Ureter (tissue), 1 donor: ENCODE measurements at places on chromosomes 4 and X.

- no peak for DNase-seq
These were observed 1442.8 kb upstream of the PCDH7 start for GRCh38 chr4:29277381-29277780.

DNA sequence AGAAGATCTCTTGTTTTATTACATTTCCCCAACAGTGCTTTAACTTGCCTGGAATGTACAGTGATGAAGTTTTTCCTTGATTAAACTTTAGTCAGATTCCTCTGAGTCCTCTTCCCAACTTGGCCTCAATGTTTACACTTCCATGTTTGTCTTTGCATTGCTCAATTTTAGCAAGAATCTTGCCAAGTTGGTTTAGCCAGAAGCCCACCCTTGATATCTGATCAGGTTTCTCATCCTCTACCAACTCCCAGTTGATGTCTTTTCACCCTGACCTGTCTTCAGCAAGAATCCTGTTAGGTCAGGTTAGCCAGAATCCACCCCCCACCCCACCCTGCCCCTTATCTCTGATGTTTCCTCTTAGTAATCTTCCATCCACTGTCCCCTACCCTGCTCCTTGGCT is 120.9 kb downstream of the MBNL3 start:
- DNase-seq: no peak

- no peak for DNase-seq
These were observed 34.6 kb downstream of the WDR1 start for GRCh38 chr4:10082047-10082446.

DNA sequence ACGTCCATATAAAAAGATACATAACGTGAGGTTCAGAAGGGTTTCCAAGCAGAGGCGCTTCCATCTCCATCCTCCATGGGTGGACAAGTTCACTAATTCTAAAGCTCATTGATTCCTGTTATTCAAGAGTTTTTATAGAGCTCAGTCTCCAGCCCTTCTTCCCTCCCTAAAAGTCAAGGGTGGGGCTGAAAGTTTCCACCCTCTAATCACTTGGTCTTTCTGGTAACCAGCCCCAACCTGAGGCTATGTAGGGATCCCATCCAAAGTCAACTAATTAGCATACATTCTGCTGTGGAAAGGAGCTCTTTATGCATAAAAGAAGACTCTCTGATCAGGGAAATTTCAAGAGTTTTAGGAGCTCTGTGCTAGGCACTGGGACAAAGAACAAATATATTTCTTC is 46.9 kb upstream of the VEGFC start:
- no peak for DNase-seq

DNA sequence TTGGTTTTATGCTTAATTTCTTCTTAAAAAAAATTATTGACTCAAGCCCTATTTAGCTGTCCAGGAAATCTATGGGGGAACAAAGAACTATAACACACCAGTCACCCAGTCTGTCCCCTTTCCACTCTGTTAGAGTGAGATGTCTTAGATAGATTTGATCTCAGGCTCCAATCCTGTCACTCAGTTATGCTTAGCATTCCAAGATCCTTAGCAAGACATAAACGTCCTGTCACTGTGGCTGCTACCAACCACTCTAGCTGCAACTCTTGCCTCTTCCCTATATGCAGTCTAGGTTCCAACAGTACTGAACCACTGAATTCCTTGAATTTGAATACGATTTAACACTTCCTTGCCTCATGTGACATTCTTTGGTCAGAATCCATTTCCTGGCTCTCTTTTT is 241.9 kb upstream of the NWD2 start:
- DNase-seq: no peak

GRCh38 chr4:76589402-76589801 is 154.4 kb downstream of the SHROOM3 start:
- no peak for DNase-seq

DNA sequence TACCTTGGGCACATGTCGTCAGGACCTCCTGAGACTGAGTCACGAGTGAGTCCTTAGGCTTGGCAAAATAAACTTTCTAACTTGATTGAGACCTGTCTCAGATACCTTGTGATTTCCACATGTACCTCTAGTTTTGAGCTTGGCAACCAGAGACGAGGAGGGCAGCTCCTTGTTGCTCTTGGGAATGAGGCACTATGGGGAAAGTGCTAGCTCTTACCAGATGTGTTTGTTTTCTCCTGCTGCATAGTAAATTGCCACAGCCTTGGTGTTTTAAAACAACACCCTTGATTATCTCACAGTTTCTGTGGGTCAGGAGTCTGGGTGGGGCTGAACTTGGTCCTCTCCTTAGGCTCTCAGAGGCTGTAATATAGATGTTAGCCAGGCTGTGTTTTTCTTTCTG is 59.1 kb upstream of the MAML3 start:
- no peak for DNase-seq

DNA sequence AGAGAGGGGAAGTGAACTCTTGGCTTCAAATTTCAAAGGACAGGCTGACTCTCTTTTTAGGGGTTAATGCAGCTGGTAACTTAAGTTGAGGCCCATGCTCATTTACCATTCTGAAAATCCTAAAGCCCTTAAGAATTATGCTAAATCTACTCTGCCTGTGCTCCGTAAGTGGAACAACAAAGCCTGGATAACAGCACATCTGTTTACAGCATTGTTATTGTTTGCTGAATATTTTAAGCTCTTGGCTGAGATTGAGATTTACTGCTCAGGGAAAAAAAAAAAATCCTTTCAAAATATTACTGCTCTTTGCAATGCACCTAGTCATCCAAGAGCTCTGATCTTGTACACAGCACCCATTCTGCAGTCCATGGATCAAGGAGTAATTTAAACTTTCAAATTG is 17.7 kb downstream of the PPP3CA start:
- DNase-seq: no peak

- no peak for DNase-seq
These were observed 19.3 kb downstream of the GPR143 start for GRCh38 chrX:9746148-9746888.

DNA sequence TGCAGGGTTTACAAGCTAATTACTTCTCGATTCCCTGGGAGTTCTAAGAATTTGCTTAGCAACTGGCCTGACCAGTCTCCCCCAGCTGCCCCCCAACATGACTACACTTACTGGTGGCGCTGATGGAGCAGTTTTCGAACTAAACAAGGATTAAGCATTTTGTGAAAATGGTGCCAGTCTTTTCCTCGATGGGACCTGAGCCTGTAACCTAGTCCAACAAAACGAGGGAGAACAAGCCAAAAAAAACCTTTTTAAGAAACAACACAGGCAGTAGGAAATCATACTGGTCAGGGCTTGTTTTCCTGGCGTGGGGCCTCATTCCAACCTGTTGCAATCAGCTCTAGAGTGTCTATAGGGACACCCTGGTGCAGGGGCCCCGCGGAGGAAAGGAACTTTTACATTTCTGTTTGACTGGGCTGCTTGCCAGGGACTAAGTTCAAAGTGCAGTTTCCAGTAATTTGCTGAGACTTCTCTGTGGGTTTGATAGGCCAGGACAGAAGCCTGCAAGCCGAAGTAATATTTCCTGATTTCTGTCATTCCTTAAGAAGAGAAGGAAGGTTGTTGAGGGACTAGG is 158.7 kb downstream of the SPRY1 start:
- peak; percentile 94 for DNase-seq

- no peak for DNase-seq
These were observed 316.3 kb downstream of the DCTD start for GRCh38 chr4:182600856-182601255.

DNA sequence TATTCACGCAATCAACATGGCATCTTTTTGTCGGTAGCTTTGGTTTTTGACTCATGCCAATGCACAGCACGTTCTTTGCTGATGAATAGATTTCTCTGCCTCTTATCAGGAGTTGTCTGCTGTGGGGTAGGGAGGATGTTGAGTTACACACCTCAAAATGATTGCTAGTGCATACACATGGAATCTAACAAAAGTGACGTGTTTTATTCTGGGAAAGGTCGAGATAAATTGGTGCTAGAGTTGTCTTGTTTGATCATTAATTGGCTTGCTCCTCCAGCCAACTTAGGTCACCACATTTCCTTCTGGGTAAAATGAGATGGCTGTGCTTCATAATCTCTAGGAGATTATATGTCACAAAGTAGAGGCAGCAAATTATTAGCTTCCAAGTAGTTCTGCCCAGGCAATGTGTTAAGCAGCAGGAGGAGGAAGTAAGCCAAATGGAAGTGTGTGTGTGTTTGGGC is 3.9 kb downstream of the RAB9A start:
- no peak for DNase-seq

GRCh38 chrX:76439188-76439587 is 11.7 kb downstream of the MAGEE1 start:
- no peak for DNase-seq

DNA sequence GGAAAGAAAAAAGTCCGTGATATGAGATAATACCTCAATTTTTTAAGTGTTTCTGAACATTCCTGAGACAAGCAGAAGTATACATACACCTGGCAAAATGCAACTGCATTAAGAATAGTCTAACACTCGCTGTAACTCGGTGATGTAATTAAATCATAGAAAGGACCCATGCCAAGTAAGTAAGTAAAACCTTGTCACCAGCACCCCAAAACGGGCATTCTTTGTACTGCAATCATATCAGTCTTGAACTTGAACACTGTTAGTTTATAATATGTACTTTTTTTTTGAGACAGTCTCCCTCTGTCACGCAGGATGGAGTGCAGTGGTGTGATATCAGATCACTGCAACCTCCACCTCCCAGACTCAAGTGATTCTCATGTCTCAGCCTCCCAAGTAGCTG is 47.4 kb downstream of the SMIM14 start:
- DNase-seq: no peak

- DNase-seq: no peak
These were observed 234.0 kb upstream of the SLIT2 start for GRCh38 chr4:20017777-20018115.

DNA sequence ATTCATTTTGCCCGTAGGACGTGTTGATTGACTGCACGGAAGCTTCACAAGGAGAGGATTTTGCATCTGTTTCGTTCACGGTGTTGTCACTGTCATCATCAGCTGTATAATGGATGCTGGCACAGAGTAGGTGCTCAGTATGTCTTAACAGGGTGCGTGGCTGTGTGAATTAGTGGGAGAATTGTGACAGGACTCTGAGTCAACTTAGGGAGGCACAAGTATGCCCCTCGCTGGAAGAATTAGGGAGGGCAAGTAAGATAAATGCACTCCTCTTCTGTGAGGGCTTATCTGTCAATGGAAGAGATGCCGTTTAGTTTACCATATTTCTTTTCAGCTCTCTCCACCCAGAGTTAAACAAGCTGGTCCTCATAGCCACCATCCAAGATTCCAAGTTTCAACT is 107.2 kb downstream of the TRIML1 start:
- DNase-seq: no peak

- no peak for DNase-seq
These were observed 1964.2 kb downstream of the ARAP2 start for GRCh38 chr4:34280131-34280530.

DNA sequence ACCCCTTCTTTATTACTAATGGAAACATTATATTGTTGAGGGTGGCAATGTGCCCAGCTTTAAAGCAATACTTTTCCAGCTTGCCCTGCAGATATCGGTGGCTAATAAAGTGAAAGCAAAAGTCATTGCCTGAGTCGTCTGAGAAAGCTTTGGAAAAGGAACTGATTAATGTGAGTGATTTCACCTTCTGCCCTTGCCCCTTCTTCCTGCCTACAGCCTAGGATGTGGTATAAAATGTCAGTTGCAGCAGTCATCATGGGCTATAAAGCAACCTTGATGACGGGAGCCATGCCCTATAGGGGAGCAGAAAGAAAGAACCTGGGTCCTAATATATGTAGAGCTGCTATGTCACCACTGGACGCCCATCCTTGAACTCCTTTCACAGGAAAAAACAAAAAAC is 132.4 kb upstream of the USP9X start:
- DNase-seq: no peak

DNA sequence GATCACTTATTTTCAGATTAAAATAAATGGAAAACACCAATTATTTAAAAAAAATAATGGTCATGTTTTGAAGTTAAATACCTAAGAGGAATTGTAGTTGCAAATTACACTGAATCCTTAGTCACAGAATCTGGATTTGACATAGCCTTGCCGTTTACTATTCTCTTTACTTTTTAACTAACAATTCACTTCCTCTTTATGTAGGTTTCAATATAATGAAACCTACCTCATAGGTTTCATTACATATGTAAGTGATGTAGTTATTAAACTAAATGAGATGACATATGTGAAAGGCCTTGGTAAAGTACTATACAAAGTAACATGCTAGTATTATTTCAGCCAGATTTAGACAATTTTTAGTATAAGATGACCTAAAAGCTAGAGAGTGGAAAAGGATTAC is 6.5 kb downstream of the SPP1 start:
- no peak for DNase-seq

- no peak for DNase-seq
These were observed 136.2 kb downstream of the TBC1D19 start for GRCh38 chr4:26719954-26720552.
